ENCODE measurements at places on chromosomes 2 and 18.

DNA sequence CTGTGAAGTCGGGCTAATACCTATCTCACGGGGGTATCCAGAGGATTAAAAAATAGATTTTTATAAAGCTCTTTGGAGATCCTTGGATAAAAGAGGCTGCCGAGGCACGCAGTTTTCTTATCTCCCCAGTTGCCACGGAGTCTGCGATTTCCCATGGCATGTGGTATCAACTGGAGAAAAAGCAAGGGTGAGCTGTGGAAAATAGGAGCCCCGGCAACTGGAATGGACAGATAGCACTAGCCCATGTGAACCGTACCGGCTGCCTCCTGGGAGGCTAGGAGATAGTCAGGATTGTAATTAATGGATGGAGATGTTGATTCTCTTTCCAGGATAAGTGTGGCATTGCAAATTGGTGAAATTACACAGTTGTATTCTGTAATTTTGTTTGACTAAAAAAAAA lies 407.6 kb upstream of the KCNH7 start:
- DNase-seq, result no peak

DNA sequence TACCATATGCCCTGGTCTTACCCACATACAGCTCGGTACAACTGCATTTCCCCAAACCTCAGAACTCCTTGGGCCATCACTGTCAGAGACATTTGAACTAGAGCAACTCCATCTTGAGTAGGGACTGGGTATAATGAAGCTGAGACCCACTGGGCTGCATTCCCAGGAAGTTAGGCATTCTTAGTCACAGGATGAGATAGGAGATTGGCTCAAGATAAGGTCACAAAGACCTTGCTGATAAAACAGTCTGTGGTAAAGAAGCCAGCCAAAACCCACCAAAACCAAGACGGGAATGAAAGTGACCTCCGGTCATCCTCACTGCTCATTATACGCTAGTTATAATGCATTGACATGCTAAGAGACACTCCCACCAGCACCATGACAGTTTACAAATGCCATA lies 131.3 kb downstream of the PIK3C3 start:
- DNase-seq, result no peak

- no peak for DNase-seq
Measured at GRCh38 chr2:46686811-46687210, 207.4 kb downstream of the TMEM247 start.

DNA sequence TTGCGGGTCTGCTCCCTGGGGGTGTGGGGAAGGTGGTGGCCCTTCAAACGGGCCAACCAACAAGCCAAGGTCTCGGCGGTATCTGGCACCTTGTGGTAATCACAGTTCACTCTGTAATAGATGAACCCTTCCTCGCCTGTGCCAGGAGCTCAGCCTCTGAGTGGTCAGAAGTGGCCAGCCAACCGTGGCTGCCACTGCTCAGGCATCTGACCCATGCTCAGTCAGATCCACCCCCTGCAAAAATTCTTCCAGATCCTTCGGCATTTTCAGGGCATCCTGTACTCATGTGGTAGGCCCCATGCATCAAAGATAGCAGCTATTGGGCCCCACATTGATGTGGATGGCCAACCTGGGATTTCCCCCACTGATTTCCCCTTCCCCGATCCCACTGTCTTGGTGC lies 39.6 kb upstream of the SERPINE2 start:
- no peak for DNase-seq

DNA sequence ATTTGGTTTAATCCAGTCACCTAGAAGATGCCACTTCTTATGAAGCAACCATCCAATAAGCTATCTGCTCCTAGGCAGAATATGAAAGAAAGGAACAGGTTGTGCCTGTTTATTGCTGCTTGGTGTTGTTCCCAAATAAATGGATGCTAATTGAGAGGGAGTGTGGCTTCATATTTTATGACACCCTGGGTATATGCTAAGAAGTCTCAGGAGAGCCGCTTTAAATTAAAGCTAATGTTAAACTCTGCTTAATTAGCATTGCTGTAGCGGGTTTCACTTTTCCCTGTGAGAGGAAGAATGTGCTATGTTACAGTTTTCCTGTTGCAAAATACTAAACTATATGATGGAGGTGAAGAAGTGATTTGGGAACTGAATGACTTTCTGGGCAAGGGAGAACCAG lies 48.7 kb upstream of the TANK start:
- no peak for DNase-seq

- no peak for DNase-seq
Measured at GRCh38 chr2:154447727-154448418, 250.6 kb upstream of the KCNJ3 start.

All from stimulated activated CD4-positive, alpha-beta T cell treated with anti-CD3 and anti-CD28 coated beads, Interleukin-15, amount 100 ng/mL, for 1 hour (primary cell).